ENCODE measurements at places on chromosomes 5 and 9. TPM values are rescaled to one million over a fixed set of nuclear protein-coding genes. Genes with fewer than 3 reads are reported as not detected.

- peak; percentile 4 for DNase-seq
Observed at GRCh38 chr9:64773491-64773931, 511.5 kb downstream of the FOXD4L5 start.

DNA sequence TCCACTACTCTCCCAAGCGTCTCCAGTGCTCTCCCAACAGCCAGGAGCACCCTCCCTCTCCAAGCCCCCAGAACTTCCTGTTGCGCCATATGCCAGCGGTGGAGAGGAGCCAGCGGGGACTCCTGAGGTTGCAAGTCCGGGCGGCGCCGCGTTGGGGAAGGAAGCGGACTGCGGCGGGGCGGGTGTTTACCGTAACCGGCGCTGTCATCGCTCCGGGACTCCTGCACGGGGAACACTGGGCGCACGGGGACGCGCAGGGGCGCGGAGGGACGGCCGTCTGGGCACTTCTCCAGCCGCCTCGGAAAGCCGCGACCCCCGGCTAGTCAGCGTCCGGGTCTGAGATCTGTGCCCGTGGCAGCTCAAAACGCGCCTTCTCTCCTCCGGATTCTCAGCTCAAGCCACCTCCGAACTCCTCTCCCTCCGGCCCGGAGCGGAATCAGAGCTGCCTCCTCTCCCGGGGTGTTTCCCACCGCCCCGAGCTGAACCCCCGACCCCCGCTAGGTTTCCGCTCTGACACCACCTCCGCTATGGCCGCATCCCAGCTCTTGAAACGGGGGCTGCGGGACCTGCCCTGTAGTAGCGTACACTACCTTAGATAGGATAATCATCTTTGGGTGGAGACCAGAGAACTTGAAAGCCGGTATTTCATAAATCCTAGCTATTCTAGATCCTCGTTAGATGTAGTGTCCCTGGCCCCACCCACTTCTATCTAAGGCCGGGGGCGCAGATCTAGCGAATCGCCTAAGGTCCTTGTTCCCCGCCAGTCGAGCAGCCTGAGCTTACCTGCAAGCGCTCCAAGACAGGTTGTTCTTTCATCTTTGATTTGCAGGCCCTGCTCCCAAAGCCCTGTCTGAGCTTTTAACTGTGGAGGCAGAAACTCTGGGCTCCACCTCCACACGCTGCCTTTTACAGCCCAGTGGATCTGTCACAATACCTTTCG, at the start of gene TRPM6:
TSS of gene TRPM6 (minus strand) at position 881 of the 940 bp plus-strand sequence. CDS start at position 816, 65 bp downstream.
- DNase-seq, result peak; percentile 77

DNA sequence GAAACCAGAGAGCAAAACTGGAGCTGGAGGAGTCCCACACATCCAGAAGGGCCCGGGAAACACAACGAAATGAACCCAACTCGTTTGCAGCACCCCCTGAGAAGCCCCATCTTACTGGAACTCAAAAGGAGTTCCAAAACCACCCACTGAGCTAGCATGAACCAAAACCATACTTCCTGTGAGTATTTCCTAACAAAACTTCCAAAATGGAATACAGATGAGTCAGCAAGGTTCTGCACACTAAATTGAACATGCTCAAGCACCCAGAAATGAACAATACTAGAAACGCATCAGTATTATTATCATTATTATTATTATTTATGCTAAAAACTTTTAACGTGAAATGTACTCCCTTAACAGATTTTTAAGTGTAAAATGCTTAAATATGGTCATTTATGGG, 8.0 kb upstream of the SPOCK1 start:
- DNase-seq, result no peak

The PCDHGA2 gene
- total RNA-seq, result 0.71 TPM

All from SJCRH30 (cell line).